ENCODE measurements at places on chromosomes 5 and 9. TPM values are rescaled to one million over a fixed set of nuclear protein-coding genes. Genes with fewer than 3 reads are reported as not detected.
A peak's percentile ranks its signal among the peaks of the same experiment; 100 is the strongest.

DNA sequence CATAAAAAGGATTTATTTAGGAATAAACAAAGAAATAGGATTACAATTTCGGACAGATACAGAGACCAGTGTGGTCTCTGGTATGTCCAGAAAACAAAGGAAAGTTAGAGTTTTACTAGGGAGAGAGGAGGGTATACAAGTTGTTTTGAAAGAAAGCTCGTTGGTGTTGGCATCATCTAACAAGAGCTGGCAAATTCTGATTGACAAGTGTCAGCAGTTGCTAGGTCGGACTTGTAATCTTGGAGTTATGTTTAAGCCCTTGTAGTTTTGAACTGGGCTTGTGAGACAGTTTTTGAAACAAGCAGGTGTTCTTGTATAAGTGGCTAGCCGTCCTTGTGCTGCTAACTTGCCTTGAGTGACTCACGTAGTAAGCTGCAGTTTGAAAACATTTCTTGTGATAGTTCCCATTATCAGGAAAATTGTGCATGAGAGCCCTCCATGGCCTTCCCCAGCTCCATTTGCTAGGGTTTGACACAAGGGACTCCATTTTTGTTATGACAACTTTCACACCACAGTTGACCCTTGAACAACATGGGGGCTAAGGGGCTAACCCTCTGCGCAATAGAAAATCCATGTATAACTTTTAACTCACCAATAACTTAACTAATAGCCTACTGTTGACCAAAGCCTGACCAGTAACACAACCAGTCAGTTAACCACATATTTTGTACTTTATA lies 48.1 kb downstream of the ZNF622 start:
- DNase-seq: no peak

DNA sequence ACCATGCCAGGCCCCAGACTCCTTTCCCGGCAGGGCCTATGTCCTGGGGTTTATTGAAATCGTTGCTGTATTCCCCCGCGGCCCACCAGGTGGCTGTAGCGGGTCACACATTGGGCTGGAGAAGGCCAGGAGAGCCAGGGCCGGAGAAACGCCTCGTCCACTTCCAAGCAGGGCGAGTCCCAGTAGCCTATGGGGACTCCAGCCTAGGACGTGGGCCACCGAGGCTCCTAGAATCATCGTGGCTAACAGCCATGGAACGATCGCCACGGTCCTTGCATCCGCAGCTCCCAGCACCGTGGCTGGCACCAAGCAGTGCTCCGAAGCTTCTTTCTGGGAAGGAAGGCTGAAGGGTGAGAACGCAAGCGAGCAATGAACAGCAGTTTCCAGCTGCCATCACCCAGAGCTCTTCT lies 87.7 kb downstream of the ENTREP1 start:
- peak; percentile 62 for DNase-seq

TEX48 gene
- total RNA-seq: not detected

GRCh38 chr9:129176701-129177442 lies 1.2 kb downstream of the IER5L start:
- DNase-seq: no peak

DNA sequence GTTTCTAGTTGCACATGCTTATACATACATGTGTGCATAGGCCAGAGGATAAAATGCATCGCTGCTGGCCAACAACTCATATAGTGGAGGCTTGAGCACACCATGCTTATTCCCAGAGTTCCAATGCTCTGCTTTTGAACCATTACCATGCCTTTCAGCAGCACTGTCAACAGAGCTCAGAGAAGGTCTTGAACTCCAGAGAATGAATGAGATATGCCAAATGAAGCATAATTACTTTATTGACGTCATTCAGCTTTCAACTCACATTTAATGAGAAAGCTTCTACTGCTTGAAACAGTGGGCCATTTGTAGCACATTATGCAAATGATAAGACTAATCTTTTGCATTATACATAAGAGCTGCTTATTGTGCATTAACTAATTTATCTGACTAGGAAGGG lies 765.3 kb upstream of the GRAMD2B start:
- DNase-seq: no peak

DNA sequence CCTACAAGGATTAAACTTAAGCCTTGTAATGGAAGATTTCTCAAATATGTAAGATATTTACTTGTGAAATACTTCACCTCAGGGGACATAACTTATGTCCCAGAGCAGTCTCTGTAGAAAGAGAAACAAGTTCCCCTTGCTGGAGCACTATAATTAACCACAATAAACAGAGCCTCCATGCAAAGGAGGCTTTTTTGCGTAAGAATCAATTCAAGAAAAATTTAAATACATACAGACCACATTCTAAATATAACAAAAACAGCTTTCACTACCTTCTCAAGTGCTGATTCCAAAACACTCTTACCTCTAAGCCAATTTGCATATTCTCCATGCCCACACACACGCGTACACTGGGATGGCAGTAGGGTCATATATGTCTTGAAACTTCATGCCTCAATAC lies 30.7 kb upstream of the CCNB1 start:
- no peak for DNase-seq

DNA sequence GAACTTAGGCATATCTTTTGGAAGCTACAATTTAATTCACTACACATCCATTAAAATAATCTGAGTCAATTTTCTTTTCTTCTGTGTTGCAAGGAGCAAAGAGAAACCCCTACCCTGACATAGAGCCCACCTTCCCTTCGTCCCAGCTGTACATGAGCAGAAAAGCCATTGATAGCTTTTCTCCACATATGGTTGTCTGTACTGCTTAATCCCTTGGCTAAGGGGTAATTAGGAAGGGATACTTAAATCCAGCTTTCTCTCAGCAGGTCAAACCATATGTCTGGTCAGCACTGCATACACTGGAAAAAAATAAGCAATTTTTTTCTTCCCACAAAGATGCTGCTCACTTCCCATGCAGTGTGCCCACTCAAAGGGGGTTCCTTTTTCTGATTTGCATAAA lies 94.7 kb upstream of the RAD23B start:
- DNase-seq: no peak

All from mesothelial cell of epicardium (in vitro differentiated cells).